ENCODE measurements at places on chromosomes 5 and 9.

GRCh38 chr9:132372177-132373095, 17.6 kb upstream of the SETX start:
- no peak for DNase-seq

GRCh38 chr5:14172149-14172795, 29.1 kb downstream of the TRIO start:
- no peak for DNase-seq

GRCh38 chr5:50320131-50320749, 120.8 kb downstream of the EMB start:
- no peak for DNase-seq

DNA sequence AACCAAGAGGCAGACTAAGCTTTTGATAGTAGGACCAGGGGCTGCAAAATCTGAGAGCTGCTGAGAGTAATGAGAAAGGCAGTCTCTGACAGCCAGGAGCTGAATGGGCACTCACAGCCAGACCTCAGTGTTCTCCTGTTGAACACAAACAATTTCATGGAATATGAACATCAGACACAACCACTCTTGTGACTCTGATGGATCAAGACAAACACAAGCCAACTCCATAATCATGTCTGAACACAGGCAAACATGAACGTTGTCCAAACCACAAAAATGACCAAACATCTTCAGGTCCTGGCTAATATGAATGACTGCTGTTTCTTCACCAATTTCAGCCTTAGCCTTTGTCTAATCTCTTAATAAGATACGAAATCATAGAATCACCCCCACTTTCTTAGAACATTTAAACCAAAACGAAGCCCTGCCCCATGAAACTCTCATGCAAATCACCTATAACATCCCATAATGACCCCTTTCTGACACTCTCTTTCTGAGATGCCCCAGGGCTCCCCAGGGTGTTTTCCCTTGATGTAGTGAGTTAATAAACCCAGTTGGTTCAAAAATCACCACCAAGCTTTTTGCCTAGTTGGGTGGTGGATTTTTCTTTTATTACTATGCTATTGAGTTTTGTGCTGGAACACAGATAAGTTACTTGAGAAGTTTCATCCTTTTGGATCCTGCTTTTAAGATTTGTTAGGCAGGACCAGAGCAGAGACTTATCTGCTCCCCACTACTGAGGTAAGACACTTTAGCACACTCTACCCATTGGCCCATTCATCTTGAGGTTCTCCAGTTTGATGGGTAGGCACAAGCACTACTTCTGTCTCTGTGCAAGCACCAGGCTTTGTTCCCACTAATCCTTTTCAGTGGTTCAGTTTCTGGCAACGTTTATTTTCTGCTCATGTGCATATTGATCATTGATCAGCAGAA, 5.9 kb upstream of the ERAP2 start:
- no peak for DNase-seq

DNA sequence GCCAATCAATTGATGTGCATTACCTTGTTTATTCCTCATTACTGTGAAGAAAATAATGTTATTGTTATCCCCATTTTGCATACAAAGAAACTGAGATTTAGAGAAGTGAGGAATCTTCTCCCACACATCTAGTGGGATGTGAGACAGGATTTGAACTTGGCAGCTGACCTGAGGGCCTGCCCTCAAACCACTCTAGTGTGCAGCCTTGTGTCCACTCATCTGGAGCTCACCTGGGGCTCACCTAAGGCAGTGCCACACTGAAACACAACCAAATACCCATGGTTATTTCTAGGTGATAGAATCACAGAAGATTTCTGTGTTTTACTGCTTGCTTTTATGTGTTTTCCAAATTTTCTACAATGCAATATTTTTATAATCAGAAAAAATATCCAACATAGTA, 94.7 kb upstream of the SAP30L start:
- no peak for DNase-seq

DNA sequence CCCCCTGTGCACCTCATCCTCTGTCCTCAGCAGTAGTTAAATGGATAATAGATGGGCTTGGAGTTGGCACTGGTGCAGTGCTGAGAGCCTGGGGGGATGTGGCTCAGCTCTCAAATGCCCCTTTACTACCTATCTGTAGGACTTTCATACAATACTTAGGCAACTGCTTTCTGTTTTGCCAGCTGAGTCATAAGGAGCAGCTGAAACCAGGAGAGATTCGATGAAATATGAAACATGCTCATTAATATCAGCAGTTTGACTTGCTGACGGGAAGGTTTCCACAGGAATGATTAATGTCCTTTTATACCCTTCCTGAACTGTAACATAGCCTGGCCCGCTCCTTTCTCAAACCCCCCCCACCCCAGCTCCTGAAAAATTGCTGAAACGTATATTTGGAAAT, 142.6 kb downstream of the SAXO1 start:
- DNase-seq = peak; percentile 5

DNA sequence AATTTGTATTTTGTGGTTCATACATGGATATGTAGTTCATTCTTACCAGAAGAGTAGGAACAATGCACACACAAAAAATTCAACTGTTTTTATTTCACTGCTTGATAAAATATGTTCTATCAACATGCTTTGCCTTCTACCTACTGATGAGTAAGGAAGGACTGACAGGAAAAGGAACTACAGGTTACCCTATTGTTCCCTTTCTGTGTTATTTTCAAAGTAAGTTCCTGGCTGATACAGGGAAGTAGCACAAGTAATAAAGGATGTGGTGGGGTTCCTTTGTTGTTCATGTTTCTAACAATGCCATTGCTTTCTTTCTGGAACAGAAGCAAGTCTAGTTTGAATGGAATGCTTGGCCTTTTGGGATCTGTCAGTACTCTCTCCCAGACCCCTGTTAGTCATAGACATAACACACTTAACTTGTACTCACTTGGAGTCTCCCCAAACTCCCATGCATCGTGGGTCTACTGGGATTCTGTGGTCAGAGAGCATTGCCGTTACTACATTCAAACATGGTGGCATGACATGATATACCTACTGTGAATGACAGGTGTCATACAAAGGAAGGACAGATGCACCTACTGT, 20.2 kb upstream of the ALDOB start:
- DNase-seq = no peak

- no peak for DNase-seq
Observed at GRCh38 chr5:82894716-82895115, 182.5 kb downstream of the TMEM167A start.

GRCh38 chr9:91411096-91411771, 12.4 kb downstream of the NFIL3 start:
- DNase-seq = no peak

DNA sequence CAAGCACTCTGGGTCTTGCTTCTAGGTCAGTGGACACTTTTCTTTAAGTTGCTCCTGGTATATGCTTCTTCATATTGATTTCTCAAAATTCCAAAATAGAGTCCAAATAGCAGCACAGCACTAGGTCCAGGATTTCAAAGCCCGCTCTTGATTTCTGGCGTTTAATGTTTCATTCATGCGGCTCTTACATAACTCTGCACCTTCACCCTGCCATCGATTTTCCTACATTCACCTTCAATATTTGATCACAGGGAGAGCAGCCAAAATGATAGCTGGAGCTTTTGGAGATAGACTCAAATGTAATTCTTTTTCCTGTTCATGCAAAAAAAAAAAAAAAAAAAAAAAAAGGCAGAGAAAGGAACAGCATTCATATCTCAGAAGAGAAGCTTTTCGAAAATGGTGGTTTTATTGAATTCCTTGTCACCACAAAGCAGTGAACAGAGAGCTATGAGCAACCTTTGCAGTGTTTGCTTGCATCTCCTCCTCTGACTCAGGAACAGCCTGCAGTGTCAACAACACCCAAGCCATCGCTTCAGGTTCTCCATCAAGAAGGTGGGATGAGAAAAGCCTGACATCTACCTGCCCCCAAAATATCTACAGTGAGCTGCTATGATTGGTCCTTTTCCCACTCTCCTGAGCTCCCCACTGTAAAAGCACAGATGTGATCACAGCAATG, 97.8 kb downstream of the MED10 start:
- no peak for DNase-seq

DNA sequence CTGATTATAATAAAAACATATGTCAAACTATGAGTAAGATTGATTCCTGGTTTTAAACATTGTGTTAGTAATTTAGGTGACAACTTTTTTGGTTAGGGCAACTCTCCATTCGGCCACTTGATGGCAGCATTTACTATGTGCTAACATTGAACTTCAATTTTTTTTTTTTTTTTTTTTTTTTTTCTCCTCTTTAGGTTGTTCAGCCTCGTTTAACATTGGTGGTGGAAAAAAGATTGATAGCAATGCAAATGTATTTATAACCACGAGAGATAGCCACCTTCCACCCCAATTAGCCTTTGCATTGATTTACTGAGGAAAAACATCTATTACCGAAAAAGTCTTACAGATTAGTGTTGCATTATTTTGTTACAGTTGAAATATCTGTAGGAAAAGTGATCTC, 159.1 kb downstream of the CSNK1G3 start:
- peak; percentile 28 for DNase-seq

DNA sequence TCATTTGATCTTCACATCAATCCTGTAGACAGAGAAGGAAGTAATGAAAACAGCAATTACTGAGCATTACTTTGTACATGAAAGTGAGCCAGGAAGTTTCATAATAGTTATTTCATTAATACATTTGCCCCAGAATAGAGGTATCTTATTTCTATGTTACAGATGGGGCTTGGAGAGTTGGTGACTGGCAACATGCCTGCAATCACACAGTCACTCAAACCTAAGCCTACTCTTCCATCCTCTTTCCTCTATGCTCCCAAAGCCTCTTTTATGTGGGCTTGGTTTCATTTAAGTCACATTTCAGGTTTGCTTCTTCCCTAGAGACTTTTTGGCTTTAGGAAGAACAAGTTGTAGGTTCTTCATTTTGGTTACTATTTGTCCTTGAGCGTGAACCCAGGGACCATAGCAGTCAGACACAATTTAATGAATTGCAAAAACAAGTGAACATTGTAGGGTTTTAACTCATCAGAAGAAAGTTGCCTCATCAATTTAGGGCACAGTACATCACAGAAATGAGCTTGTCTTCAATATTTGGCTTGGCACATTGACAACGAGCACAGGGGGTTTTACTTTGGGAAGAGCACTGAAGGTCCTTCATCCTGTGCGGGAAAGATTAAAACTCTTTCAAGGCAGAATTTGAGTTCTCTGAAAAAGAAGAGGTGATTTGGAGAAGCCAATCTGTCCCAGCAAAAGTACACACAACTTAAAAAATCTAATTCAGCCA, 381.1 kb downstream of the TMEM38B start:
- no peak for DNase-seq

- DNase-seq = no peak
Observed at GRCh38 chr9:96450613-96451528, 902 bp downstream of the HABP4 start.

DNA sequence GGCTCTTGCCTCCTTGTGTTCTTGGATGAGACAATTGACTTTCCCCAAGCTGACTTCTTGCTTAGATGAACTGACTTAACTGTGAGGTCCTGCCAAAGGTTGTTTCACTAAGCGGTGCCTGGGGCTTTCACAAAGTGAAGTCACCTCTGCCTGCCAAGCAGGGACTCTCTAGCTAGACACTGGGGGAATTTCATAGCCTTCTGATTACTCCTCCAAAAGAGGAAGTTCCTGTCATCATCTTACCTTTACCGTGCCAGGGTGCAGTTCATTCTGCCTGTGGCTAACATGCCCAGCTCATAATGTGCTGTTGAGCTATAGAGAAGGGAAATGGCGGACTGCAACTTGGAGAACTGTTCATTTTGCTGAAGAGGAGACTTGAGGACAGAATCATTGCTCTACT, 472.0 kb upstream of the WWC1 start:
- no peak for DNase-seq

- DNase-seq = no peak
Observed at GRCh38 chr5:132027027-132027426, 15.6 kb upstream of the ACSL6 start.

DNA sequence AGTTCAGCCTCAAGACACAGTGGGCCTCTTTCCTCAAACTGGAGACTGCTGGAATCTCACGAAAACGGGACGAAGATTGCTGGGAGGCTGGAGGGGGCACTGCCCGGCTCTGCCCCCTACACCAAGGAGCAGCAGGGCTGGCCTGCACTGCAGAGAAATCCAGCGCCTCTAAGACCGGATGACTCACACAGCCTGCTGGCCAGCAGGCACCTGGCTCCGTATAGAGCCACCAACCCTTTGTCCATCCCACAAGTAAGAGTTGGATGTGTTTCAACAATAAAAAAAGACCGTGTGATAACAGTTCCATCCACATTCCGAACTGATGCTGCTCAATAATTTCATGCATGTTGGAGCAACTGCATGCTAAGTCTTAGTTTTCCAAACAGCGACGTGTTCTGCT, 11.5 kb downstream of the CCDC127 start:
- DNase-seq = no peak

- DNase-seq = no peak
Observed at GRCh38 chr5:148962761-148963324, 100.0 kb downstream of the SH3TC2 start.

- DNase-seq = no peak
Observed at GRCh38 chr5:88825584-88826315, 57.2 kb downstream of the MEF2C start.

DNA sequence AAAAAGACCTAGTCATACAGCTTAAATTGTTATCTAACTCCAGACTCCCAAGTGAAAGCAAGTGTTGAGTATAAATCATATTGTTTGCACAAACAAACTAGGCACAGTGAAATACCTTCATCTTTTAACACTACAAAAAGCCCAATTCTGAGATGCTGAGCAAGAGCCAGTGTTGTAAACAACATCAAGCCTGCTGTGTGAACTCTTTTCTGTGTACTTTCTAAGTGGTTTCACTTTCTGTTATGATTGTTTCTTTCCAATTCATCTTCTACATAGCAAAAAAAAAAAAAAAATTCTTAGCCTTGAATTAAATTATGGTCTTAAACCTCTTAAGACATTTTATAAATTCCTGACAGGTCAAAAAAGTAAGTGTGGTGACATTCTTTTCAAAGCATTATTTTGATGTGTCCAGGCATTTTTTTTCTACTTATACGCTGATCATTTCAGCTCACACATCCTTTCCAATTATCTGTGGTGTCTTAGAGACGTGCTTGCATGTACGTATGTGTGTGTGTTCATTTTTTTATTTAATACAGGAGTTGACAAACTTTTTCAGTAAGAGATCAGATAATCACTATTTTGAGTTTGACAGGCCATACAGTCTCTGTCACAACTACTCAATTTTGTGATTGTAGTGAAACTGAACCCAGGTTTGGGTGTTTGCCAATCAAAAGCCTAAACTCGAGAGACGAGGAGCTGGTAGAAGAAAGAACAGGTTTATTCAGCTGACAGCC, 556.1 kb downstream of the CDH9 start:
- no peak for DNase-seq

DNA sequence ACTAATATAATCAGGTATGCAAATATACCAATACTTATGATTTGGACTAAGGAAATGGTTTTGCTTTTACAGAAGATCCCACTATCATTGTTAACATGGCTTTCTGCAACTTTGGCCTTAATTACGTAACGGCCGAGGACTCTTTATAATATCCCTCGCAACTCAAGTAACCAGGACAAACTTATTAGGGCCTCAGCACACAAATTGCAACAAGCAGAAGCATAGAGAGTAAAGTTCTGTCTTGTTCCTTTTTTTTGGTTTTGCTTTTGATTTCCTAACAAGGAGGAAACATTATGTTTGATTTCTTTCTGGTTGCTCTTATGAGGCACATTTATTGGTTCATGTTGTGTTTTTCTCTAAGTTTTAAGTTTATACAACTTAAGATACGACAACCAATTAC, 60.4 kb downstream of the RORB start:
- no peak for DNase-seq

- no peak for DNase-seq
Observed at GRCh38 chr5:121174351-121174750, 677.3 kb upstream of the FTMT start.
